Articular chondrocyte of knee joint (primary cell): ENCODE measurements at places on chromosomes 4 and X. TPM values are rescaled to one million over a fixed set of nuclear protein-coding genes. Genes with fewer than 3 reads are reported as not detected.

The SLC25A5 gene
- total RNA-seq, result 148 and 168 TPM in 2 replicates

The SPANXA2 gene
- 0.22 TPM in 1 of 2 replicates, not detected in the other for total RNA-seq

The ANOS1 gene
- 22.7 and 31.0 TPM in 2 replicates for total RNA-seq

The IL2 gene
- not detected in 2 replicates for total RNA-seq

The F8A3 gene
- 1.8 and 2.9 TPM in 2 replicates for total RNA-seq
